Stimulated activated CD4-positive, alpha-beta T cell treated with anti-CD3 and anti-CD28 coated beads, TNF-alpha, amount 100 ng/mL, for 24 hours (primary cell): ENCODE measurements at places on chromosomes 1 and 21.

- DNase-seq, result no peak
These were observed 6.9 kb upstream of the ANKRD35 start for GRCh38 chr1:145892486-145893087.

GRCh38 chr1:24873148-24873547, 56.9 kb downstream of the RUNX3 start:
- no peak for DNase-seq

DNA sequence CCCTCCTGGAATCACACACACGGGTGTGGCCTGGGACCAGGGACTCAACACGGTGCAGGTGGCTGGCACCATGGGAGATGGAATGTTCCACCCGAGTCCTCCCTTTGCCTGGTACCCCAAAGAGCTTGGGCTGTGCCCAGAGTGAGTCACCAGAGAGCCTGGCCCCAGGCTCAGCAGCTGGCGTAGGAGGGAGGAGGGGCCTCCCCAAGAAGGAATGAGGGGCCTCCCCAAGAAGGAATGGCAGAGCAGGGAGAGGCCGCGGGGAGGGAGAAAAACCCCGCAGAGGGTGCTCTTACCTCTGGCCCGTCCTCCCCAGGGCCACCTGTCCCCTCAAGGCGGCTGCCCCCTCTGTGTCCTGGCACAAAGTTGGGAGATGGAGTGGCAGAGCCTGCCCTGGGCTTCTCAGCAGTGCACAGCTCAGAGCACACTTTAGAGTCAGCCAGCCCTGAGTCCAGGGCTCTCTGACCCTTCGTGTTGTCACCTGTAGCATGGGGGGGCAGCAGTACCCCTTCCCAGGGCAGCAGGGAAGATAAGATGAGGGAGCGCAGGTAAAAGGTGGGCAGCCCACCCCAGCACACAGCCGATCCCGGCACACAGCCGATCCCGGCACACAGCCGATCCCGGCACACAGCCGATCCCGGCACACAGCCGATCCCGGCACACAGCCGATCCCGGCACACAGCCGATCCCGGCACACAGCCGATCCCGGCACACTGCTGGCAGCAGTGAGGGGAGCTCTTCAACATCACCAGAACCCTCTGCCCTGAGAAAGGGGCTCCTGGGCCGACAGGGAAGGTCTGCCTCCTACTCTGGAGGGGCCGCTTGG, 20.2 kb upstream of the KCNAB2 start:
- DNase-seq, result no peak

DNA sequence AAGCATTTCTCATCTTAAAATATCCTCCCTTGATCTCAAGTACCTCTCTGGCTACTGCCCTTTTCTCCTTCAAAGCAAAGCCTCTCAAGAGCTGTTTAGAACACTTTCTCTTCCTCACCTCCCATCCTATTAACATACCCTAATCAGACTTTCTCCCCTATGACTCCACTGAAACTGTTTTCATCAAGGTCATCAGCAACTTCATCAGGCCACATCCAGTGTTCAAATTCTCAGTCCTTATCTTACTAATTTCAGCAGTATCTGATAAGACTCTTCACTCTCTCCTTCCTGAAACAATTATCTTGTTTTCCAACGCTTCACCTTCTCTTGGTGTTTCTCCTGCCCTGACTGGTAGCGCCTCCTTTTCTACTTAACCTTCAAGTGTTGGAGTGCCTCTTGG, 1.5 kb upstream of the RAP1A start:
- no peak for DNase-seq

GRCh38 chr1:207971331-207972219, 60.6 kb upstream of the CD34 start:
- no peak for DNase-seq

DNA sequence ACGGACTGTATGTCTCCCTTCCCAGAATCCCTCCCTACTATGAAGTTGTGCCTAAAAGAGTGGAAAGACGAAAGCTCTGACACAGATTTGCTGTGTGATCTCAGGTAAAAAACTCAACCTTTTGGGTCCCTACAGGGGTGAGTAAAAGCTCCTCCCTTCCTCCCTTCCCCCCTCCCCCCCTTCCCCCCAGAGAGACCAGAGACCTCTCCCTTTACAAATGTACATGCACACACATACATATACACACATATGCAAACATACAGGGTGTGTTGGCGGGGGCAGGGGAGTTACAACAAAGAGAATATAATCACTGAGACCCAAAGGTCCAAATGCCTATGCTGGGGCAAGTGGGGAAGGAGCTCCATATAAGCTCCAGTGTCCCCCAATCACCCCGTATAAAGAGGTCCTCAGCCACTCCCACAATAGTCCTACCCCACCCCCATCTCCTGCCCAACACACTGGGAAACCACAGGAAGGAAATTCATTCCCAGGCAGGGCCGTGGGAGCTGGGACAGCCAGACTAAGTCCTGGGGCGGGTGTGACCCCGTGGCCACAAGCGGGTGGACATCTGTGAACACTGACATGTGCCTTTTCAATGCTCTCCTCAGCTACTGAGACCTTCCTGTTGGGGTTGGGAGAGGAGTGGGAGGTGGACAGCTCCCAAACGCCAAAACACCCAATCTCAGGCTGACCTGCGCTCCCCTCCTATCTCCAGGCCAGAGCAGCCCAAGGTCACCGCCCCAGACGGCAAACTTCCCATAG, 2.0 kb downstream of the MEF2D start:
- no peak for DNase-seq

- DNase-seq, result no peak
These were observed 455.3 kb upstream of the USP24 start for GRCh38 chr1:55670331-55671082.

GRCh38 chr1:116002781-116003420, 26.6 kb downstream of the SLC22A15 start:
- no peak for DNase-seq

- no peak for DNase-seq
These were observed 85.3 kb downstream of the CDC7 start for GRCh38 chr1:91585982-91586381.

DNA sequence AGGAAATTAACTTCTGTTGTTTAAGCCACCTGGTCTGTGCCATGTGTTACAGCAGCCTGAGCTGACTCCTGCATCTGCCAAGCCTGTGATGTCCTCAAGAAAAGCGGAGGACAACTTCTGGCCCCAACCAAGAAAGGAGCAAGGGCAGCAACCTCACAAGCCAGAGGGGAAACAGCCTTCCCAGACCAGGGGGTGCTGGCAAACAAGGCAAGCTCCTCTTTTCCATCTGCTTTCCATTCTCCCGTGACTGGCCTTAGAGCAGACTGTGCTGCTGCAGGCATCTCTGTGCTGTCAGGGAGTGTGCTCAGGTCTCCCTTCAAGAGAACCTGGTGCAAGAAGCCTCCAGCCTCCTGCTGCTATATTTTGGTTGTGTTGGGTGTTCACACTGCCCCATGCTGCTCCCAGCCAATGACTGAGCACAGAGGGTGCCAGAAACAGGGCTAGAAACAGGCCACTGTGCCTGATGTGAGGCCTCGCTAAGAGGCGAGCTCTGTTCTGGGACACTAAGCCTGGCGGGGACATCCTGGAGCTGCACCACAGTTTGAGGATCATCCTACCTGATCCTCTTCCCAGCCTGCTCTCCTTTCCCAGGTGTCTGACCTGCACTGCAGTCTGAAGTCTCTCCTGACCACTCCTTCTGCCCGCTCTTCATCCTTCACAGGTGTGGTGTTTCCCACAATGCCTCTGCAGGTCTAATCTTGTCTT, 27.5 kb upstream of the SLAMF9 start:
- no peak for DNase-seq

GRCh38 chr21:45631540-45631939, 12.0 kb upstream of the PCBP3 start:
- no peak for DNase-seq

DNA sequence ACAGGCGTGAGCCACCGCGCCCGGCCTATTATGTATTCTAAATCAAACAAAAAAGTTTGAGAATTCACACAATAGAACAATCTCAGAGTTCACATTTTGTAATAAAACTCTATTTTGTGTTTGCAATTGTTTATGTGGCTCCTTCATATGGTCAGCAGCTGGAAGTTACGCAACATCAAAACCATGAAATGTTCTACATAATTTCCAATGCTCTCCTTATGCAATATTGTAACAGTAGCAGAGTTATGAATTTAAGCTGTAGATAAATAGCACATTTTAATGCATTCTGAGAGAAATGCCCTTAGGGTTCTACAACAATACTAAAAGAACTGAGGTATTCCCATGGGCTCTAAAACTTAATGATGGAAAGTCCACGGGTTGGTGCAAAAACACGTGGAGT, 62.3 kb upstream of the COL11A1 start:
- no peak for DNase-seq

- no peak for DNase-seq
These were observed 21.8 kb downstream of the CHD1L start for GRCh38 chr1:147264158-147264768.

DNA sequence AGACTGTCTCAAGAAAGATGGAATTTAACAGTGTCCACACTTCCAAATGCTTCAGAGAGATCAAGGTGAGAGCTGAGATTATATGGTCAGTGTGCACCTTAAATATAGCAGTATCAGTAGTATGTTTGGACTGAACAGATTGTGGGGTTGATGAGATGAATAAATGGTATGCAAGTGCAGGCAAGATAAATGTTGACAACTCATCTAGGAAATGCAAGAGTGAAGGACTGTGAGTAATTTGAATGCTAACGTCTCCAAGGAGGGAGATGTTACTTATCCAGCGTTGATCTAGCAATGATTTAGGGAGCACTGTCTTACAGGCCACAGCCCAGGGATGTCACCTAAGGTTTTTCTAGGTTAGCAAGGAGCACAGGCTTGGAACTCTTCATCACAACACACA, 170.7 kb upstream of the GALNT2 start:
- DNase-seq, result no peak

DNA sequence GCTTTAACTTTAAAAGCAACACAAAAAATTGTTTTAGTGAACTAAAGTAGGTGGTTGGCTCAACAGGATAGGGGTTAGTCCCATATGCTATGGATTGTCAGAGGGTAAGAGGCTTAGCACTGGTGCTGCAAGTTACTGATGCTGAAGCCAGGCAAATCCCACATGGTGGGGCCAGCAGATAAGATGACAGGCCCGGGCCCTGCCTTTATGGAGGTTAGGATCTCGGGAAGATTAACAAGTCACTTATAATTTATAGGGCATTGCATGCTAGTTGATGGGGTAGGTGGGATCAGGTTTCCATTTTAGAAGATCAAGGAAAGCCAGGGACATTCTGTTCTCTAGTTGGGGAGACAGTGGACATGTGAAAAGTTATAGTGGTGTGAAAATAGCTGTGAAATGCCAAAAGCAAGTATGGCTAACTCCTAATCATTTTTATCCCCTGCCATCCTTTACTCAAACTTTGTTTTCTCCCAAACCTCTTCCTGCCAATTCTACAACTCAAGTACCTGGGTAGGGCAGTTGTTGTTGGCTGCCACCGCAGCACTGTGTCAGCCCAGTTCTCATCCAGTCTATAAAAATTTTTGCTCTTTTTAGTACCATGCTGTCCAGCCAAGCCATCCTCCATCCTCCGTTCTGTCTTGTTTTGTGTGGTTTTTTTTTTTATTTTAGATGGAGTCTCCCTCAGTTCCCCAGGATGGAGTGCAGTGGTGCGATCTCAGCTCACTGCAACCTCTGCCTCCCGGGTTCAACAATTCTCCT, 10.3 kb downstream of the CHAF1B start:
- DNase-seq, result no peak

DNA sequence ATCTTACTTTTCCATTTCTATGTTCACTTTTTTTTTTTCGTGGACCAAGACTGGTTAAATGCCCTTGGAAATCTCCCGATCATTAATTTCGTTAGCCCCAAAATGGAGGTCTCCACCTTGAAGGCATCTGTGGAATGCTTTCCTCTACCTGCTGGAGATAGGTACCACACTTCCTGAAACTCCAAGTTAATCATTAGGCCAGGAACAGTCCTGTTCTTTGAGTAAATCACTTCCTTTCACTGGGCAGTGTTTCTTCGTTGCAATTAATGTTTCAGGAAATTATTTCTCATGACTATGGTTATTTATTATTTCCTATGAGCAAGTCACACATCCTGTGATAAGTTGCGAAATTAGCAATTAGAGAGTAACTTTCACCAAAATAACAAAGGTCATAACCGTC, 225.2 kb upstream of the LYPLAL1 start:
- no peak for DNase-seq

- DNase-seq, result no peak
These were observed 82.8 kb downstream of the AXDND1 start for GRCh38 chr1:179448437-179449149.

DNA sequence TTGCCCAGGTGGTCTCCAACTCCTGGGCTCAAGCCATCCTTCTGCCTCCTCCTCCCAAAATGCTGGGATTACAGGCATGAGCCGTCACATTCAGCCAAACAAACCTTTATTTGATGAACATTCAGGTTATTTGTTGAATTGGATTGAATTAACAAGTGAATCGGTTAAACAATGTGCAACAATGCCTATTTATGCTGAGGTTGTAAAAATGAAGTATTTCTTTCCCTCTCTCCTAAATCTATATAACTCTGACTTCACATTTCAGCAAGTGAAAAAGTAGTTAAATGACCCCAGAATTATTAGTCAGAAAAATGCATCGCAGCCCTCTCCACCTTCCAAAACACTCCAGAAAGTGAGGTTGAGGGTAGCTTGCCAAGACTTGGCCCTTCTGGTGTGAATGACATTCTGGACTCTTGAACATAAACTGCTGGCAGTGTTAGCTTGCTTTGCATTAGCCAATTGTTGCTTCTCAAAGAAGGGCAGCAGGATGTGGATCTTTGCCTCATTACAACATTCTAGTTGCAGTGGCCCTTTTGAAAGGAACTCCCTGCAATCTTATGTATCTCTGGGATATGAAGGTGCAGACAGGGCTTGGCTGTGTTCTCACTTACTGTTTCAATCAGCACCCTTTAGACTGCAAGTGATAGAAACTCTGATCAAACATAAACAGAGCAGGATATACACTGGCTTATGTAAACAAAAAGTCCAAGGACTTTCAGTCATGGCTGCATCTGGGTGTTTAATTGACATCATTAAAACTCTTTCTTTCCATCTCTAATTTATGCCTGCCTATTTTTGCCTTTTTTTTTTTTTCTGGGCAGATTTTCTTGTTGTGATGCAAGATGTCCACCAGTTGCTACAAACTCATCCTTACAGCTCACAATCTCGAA, 22.4 kb downstream of the EDN2 start:
- no peak for DNase-seq

DNA sequence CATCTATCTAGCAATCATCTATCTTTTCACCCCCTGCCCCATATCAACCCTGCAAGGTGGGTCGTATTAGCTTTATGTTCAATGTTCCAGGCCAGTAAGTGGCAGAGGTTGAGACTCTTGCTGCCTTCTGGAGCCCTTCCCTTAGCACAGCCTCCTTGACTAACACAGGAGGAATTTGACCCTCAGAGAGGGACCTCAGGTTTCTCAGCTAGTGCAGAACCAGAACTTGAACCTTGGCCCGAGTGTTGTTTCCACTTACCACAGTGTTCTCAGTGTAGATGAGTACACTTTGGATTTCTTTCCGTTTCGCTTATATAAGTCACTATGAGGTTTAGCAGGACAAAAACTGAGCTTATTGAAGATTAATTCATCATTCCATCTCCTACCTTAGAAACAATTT, 11.1 kb upstream of the ATF3 start:
- no peak for DNase-seq

- DNase-seq, result no peak
These were observed 165.0 kb downstream of the RHOU start for GRCh38 chr1:228900099-228900885.
